ENCODE measurements at places on chromosomes 16 and 17.

DNA sequence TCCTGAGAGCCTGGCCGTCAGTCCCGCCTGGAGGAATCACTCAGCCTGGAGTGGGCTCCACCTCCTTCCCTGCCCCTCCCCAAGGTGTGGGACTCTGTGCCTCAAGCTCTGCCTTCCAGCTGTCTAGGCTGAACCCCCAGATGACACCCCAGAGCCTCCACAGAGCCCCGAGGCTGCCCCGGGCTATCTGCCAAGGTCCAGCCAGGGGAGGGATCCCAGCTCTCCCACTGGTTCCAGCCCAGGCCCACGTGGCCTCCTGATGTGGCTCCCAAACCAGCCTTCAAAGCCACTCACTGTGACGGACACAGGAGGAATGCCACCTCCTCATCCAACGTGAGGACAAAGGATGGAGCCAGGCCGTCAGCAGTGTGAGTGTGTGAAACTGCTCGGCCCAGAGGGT lies 45.6 kb upstream of the ENPP7 start:
- no peak for DNase-seq

- DNase-seq = no peak
Observed at GRCh38 chr17:78637146-78637545, 60.0 kb upstream of the DNAH17 start.

DNA sequence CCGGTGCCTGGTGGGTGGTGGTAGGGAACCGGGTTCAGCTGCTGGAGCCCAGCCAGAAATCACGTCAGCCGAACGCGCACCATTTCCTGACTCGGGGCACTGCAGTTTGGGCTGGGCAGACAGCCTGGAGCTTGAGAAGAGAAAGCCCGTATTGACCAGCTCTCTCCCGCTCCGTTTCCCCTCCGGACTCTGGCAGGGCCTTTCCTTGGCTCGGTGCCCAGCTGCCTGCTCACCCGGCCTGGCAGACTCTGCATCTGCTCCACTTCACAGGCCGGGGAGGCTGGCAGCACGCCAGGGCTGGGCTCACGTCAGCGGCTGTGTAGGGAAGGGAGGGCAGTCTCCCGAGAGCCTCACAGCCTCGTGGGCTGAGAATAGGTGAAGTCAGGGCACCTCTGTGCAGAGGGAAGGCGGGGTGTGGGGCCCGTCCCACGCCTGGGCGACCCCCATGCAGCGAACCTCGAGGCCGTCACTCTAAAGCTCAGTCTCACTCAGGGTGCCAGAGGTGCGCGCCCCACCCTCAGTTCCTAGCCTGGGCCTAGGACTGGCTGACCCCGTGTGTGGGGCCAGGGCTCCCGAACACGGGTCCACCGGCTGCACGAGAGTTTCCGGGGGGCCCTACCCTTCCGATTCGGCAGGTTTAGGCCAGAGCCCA lies 59.1 kb downstream of the OR1D5 start:
- DNase-seq = peak; percentile 85

GRCh38 chr17:82602986-82603710 lies 45.1 kb downstream of the WDR45B start:
- no peak for DNase-seq

GRCh38 chr17:69909389-69909788 lies 165.6 kb upstream of the KCNJ16 start:
- no peak for DNase-seq

DNA sequence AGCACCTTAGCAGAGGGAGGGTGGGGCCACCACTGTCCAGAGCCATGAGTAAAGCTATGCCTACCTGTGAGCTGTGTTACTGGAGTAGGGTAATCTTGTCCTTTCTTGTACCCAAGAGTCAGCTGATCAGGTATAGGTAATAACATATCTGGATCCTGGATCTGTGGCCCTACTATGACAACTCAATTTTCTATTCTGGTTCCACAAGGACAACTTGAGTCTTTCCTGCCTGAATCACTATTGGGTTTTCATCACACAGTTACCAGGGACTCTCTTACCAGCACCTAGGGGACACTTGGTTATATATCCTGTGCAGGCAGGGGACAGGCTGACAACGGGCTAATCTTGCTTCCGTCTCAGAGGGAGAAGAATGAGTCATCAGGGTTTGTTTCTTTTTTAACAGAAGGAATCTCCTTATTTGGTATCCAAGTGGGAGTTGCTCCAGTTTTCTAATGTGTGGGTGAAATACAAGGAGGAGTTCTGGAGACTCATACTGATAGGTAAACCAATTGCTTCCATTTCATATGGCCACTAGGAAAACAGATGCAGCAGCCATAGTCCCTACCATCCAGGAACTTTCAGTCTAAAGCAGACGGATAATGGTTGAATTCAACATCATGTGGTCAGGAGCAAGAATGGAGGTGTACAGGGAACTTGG lies 6.8 kb downstream of the ZNF267 start:
- DNase-seq = no peak

- DNase-seq = peak; percentile 9
Observed at GRCh38 chr17:41885733-41886132, 20.5 kb upstream of the KLHL11 start.

DNA sequence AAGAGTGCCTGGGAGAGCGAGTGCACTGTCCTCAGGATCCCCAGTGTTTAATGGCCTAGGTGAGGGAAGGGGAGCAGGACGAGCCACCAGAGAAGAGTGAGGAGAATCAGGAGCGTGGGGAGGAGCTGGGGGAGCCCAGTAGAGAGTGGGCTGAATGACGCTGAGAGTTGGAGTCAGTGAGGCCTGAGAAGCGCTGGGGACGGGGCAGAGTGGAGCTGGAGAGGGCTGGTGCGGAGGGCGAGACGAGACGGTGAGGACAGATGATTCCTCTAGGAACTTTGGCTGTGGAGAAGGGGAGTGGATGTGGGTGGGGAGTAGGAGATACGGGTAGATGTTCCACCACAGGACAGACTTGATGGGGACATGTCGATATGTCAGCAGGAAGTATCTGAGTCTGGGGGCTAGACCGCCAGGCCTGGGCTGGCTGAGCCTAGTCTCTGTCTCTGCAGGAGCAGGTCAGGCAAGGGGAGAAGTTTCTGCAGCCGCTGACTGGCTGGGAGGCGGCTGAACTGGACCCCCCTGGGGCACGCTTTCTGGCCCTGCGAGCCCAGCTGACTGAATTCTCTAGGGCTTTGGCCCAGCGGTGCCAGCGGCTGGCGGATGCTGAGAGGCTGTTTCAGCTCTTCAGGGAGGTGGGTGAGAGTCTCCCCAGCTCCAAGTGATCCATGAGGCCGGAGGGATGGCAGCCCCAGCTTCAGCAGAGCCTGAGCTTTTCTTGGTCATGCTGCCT lies 4.7 kb downstream of the PLEKHG4 start:
- DNase-seq = no peak

DNA sequence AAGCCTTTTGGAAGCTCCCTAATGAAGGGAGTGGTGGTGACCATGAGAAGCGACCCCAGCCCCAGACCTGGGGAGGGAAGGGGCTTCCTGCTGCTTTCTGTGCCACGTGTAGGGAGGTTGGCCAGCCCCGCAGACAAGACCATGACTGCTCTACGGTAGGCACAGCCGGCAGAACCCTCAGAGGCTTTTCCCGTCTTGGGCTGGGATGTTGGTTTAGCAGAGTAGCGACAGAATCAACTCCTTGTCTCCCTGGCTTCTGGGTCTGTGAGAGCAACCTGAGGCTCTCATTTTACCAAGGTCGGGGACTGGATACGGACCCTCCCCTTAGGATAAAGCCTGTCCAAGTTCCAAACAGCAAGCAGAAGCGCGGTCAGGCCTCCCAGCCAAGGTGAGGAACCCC lies 123.3 kb downstream of the AXIN2 start:
- DNase-seq = no peak

- no peak for DNase-seq
Observed at GRCh38 chr17:43528319-43528987, 17.7 kb downstream of the ETV4 start.

- DNase-seq = peak; percentile 18
Observed at GRCh38 chr16:83744441-83744981, 63.3 kb upstream of the HSBP1 start.

DNA sequence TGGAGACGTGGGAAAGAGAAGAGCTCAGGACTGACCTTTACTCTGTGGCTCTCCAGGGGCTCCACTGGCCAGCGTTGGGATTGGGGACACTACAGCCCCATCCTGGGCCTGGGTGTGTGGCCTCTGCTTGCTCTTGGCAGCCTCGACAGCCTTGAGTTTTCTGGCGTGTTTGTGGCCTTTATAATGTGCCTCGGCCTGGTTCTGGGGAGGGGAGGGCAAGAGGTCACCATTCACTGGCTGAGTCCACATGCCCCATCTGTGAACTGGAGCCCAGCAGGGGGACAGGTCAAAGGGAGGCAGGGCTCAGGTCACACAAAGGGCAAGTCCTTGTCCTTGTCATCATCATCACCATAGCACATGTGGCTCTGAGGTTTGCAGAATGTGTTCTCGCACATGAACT lies 11.7 kb downstream of the NKIRAS2 start:
- DNase-seq = no peak

- no peak for DNase-seq
Observed at GRCh38 chr17:876272-876671, 94.1 kb downstream of the MRM3 start.

DNA sequence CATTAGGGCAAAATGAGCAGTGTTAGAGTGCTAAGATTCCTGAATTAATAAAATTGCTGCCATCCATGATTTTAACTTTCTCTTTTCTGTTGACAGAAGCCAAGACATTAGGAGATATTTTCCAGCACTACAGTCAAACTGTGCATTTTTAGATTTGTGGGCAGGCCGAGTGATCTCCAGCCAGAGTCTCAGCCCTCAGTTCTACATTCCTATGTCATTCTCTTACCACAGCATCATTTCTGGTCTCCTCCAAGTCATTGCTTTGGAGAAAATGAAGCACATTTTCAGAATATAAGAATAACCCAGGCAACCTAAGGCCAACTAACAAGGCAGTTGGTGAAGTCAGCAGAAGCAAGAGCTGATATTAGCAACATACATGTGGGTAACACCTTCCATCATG lies 74.6 kb upstream of the NUDT7 start:
- DNase-seq = no peak

- DNase-seq = peak; percentile 16
Observed at GRCh38 chr17:67982034-67982640, 14.1 kb downstream of the C17orf58 start.

- DNase-seq = peak; percentile 93
Observed at GRCh38 chr17:28949185-28950016, 1.9 kb downstream of the PHF12 start.

DNA sequence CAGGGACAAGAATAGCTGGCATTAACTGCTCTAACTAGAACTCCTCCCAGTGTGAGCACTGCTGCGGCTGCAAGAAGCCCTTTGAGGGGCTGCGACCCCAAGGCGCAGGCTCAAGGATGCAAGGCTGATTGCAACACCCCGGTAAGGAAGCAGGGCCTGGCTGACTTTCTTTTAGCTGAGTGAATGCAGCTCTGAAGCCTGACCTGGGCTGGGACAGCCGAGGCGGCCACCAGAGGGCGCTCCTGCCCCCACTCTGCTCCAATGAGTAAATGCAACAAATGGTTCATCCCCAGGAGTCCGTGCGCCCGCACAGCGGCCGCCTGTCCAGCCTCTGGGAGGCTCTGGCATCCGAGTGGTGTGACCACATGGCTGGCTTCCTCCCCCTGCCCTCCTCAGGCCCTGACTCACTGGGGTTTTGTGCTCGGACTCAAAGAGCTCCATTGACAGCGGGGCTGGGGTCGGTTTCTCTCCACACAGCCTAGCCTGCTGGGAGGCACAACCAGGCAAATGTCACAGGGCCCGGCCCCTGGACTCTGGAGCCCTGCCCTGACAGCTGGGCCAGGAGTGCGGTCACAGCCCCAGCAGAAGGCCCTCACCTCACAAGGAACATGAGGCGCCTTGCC lies at the start of gene SMIM5:
Gene SMIM5 (plus strand): TSS at position 572 of the 623 bp plus-strand sequence. CDS start 6,768 bp downstream, outside the sequence.
- DNase-seq = peak; percentile 84

GRCh38 chr16:87407511-87408112 lies 15.5 kb downstream of the MAP1LC3B start:
- no peak for DNase-seq

DNA sequence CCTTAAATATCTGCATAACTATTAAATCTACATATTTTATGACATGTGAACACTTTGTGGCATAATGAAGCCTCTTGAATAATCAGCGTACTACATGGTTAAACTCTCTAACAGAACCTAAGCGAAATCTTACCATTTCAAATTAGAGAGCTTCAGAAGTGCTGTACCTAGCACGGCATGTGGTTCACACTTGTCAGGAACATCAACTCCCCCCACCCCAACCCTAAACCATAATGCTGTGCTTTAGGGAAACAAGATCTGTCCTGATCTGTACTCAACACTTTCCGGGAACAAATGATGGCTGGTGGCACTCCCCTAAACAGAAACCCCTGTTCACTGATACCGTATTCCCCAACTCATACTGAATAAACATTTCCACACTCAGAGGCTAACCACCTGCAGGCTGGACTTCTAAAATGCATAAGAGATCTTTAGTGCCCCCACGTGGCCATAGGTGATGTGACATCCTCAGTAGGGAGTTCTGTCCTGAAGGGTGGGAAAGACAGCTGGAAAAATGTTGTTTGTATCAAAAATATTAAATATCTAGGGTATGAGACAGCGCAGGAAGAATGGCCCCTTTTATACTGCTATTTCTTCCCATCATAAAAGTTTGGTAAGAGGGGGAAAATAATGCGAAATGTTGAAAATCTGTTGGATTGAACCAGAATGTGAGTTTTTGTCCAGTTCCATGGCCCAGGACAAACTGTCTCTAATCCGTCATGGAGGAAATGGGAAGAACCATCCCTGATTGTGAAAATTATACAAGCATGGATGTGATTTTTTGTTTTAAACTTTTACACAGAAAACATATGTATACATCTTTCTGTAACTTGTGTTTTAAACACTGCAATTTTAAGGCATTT lies 88.6 kb downstream of the USP31 start:
- DNase-seq = peak; percentile 37

DNA sequence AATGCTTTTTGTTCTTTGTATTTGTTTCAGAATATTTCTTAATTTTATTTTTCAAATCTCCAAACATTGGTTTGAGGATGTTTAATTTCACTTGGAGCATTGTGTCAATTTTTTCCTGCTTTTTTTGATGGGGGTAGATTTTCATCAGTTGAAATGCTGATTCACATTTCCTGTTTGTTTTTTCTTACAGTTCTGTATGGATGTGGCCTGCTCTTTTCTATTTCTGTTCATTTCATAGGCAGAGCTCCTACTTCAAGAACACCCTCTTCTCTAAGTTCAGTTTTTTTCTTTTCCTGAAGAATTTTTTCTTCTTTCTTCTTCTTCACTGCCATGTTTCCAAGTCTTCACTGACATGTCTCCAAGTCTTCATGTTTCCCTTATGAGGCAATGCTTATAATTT lies 8.8 kb downstream of the MBTD1 start:
- DNase-seq = no peak
